ENCODE measurements at places on chromosomes 1 and 21.

DNA sequence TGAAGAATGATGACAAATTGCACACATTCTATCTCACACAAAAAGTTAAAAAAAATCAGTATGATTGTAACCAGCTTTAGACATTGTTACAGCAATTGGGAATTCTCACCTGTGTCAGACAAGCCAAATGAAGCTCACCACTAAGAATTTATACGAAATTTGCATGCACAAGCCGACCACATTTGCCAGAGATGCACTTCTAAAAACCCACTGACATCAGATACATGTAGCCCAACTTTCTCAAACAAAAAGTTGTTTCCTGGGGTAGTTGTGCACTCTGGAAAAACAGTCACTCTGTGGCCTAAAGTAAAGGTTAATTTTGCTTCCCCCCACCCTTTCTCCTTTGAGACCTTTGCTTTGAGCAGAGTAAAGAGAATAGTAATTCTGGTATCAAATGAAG lies 67.9 kb upstream of the IL12RB2 start:
- no peak for DNase-seq

DNA sequence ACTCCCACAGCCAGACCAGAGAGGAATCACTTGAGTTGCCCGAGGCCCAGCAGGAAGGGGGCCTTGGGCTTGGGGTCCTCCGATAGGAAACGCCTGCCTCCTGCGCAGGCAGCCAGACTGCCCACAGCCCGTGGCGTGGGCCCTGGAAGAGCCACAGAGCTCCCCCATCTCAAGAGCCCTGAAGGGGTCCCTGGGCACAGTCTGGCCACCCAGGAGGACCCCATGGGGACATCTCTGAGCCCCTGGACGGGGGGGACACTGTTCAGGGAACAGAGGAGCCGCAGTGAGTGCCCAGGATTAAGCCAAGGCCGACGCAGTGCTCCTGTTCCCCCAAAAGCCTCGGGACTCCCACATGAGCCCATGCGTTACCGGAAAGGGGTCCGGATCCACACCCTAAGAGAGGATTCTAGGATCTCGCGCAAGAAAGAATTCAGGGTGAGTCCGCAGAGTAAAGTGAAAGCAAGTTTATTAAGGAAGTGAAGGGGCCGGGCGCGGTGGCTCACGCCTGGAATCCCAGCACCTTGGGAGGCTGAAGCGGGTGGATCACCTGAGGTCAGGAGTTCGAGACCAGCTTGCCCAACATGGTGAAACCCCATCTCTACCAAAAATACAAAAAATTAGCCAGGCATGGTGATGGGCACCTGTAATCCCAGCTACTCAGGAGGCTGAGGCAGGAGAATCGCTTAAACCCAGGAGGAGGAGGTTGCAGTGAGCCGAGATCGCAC lies 38.1 kb upstream of the LBR start:
- no peak for DNase-seq

- DNase-seq, result no peak
Observed at GRCh38 chr1:196464480-196464941, 143.7 kb downstream of the KCNT2 start.

DNA sequence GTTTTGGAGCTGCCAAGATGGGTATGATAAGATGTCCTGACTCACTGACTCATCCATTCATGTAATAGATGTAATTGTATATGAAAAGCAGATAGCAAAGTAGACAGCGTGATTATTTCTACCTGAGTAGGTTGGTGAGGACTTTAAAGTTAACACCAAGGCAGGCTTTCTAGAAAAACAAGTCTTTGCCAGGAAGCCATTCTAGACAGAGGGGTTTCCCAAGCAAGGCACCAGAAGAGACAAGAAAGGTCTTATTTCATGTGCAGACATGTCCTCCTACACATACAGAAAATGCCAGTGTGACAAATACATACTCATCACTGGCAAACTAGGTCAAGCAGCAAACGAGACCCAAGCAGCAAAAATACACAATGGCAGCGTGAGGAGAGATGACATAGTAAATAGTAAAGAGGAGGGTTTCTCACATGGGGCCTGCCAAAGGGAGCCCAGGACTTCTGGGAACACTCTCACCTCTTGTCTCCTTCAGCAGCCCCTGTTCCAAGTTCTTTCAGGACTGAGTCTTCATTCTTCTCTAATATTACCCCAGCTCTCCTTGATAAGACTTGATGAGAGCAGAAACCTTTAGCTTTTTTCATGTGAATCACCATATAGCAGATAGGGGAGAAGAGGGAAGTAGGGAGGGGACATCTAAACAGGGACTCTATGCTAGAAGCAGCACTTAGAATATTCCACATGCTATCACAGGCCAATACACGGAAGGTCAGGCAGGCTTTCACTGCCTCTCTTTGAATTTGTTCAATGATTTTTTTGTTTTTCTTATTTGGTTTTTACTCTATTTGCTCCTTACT lies 114.6 kb upstream of the ATP1B1 start:
- DNase-seq, result peak; percentile 3

DNA sequence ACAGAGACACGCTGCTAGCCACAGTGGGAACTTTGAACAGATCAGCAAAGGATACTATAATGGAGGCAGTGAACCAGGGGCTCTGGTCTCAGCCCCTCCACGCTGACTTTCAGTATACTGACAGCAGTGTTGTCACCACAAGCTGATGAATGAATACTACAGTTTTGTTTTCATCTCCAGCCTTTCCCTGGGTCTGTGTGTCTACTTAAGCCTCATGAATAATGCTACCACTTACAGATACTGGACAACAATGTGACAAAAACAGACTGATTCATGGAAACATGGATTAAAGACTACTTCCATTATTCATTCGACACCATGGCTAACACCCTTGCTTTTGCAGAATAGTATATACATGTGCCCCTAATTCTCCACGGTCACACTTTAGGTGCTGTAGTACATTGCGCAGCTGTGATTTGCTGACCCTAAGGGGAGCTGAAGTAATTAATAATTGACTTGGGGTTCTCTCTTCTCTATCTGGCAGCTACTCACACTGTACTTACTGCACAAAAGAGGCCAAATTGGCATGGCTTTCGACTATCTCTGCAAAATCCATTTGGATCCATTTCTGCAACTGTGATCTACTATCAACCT lies 203.2 kb upstream of the LYPLAL1 start:
- DNase-seq, result no peak

DNA sequence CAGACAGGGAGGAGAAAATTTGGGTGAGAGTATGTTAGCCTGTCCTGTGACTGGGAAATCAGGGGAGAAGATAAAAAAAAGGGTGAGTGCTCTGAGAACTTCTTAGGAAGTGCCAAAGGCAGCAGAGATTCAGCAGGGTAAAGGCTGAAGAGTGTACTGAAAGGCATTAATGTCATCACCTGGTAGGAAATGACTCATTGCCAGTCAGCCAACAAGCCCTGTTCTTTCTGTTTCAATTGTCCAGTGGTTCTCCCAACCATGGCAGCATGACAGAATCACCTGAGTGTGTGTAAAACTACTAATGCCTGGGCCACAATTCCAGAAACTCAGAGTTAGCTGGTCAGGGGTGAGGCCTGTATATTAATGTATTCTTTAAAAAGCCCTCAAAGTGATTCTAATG lies 83.5 kb downstream of the INTS7 start:
- peak; percentile 54 for DNase-seq

DNA sequence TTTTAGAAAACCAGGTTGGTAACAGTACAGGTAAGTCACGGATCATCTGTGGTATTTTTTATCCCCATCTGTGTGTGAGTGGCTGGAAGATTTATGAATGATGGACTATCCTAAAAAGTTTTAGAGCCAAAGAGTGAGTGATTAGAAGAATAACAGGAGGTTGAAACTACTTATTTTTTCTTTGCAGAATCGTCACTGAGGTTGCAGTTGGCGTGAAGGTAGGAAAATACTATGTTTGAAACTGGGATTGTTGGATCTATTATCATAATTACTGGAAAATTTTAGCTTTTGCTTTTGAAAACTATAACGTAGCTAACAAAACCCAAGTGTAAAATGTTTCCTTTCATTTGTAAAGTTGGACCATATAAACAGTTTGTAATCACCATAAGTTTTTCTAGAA lies 1.8 kb downstream of the PTBP2 start:
- DNase-seq, result peak; percentile 16

DNA sequence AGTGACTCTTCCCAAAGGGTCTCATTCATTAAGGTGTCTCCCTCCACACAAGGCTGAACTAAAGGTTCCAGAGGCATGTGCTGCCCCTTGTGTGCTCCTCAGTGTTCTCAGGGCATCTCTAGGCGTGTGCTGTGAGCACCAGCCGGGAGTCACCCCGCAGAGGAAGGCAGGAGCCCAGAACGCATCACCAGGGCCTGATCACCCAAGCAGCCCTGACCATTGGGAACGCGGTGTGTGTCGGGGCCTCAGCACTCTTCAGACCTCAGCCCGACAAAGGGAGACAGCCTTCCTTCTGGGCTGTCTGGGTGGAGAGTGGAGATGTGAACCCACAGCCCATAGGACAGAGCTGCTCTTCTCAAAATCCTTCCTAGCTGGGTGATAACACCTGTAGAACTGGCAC lies 9.1 kb downstream of the SLC37A1 start:
- no peak for DNase-seq

- DNase-seq, result no peak
Observed at GRCh38 chr1:211583011-211583992, 4.3 kb upstream of the SLC30A1 start.

DNA sequence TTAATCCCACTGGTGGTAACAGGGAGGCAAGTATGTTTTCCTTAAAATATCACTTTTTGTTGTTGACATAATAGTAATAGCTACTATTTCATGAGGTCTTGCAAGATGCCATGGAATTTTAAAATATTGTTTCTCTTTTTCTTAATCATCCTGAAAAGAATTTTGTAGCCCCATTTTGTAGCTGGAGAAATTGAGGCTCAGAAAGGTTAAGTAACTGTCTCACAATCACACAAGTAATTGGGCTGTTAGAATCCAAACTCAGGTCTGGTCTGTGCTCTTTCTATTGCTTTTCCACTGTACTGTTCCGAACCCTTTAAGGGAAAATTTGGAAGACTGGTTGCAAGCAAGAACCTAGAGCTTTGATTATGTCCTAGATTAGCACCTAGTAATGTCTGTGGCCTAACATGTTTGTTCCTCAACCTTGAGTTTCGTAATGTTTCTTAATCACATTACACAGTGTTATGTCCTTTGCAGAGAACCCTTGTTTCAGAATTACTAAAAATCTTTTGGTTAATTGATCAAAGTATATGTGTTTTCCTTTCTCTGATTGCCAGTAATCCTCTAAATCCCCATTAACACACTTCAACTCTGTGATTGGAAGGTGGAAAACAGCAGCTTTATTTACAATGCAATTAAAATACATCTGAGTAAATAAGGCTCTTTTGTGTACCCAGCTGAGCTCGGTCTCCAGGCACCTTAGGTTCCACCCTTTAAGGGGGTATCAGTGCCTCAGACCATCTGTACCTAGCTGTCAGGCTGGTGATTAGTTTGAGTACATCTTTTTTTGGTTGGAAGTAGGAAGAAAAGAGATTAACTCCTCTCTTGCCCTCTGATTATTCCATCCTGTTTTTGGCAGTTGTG lies 10.4 kb downstream of the LRRC42 start:
- no peak for DNase-seq

- DNase-seq, result peak; percentile 47
Observed at GRCh38 chr1:14939527-14940284, 213.8 kb upstream of the TMEM51 start.

DNA sequence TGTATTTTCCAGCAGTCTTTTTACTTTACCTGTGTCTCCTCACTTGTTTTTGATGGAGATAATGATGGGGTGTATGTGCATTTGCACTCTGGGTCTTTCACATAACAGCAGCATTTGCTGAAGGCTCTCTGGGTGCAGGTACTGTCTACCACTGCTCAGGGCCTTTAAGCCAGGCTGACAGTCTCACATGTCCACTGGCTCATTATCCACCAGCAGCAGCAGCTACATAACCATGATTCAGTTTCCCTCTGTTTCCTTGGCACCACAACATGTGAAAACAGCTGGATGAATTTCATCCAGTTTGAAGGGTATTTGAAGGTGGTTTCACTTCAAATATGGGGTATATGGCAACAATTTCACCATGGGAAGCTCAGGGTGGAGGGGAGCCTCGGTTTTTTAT lies 41.2 kb upstream of the ROR1 start:
- no peak for DNase-seq

GRCh38 chr1:110916669-110917306 lies 43.8 kb downstream of the CD53 start:
- peak; percentile 61 for DNase-seq

- no peak for DNase-seq
Observed at GRCh38 chr1:181318858-181319235, 164.5 kb upstream of the CACNA1E start.

DNA sequence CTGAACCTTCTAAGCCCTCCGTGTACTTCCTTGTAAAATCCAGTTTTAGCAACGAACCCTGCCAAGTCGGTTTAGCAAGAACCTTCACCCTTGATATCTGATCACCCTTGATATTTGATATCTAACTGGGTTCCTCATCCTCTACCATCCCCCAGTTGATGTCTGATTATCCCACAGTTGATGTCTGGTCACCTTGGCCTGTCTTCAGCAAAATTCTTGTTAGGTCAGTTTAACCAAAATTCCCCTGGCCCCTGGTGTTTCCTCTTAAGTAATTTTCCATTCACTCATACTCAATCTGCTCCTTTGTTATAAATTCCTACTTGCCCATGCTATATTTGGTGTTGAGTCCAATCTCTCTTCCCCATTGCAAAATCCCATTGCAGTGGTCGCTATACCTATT lies 114.5 kb upstream of the ZNHIT6 start:
- DNase-seq, result no peak

GRCh38 chr1:248825573-248825908 lies 174 bp downstream of the SH3BP5L start:
- DNase-seq, result no peak

GRCh38 chr1:199411506-199411905 lies 616.0 kb upstream of the NR5A2 start:
- no peak for DNase-seq

DNA sequence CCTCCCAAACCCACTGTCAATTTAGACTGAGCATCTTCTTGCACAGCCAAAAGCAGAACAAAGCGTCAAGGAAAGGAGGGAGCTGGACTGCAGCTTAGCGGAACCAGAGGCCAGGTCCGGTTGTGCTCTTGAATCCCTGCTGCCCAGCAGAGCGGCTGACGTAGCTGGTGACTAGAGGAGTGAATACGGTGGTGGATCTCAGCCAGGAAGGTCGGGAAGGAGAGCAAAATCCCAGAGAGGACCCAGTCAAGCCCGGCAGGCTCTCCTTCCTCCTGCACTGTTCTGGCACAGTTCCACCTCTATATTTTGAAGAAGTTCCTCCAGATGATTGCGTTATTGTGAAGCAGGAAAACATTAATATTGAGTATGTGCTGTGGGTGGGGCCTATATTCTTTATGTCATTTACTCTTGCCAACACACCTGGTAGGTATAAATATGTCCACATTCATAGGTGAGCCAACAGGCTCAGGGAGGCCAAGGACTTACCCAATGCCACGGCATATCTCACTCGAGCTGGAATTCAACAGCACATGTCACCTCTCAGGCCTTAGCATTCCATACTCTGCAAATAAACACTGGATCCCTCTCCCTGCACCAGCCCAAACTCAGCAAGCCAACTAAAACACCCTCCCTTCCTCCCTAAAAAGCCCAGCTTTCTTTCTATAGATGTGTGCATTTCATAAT lies 23.6 kb upstream of the ABCB10 start:
- DNase-seq, result peak; percentile 48

DNA sequence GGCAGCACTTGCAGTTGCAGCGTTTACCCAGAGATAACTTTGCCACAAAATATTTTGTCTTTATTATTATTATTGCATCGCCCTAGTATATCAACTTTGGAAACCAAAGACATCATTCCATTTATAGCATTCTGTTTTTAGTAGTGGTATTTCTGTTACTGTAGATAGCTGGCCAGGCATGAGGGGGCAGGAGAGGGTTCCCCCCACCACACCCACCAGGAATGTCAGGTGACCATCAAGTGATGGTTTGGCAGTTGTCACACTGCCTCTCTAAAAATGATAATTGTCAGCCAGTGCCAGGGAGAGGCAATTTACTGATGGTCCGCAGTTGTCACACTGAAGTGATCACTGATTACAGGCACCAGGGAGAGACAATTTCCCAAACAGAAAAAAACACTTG lies 135.6 kb downstream of the TSEN15 start:
- no peak for DNase-seq

Data from suppressor macrophage treated with lipopolysaccharide for 4 hours (primary cell).